CD4-positive, alpha-beta T cell treated with Interleukin-17A for 1 hour (primary cell): ENCODE measurements at places on chromosomes 2 and 18.

GRCh38 chr2:19201911-19202462 lies 156.4 kb downstream of the OSR1 start:
- no peak for DNase-seq

DNA sequence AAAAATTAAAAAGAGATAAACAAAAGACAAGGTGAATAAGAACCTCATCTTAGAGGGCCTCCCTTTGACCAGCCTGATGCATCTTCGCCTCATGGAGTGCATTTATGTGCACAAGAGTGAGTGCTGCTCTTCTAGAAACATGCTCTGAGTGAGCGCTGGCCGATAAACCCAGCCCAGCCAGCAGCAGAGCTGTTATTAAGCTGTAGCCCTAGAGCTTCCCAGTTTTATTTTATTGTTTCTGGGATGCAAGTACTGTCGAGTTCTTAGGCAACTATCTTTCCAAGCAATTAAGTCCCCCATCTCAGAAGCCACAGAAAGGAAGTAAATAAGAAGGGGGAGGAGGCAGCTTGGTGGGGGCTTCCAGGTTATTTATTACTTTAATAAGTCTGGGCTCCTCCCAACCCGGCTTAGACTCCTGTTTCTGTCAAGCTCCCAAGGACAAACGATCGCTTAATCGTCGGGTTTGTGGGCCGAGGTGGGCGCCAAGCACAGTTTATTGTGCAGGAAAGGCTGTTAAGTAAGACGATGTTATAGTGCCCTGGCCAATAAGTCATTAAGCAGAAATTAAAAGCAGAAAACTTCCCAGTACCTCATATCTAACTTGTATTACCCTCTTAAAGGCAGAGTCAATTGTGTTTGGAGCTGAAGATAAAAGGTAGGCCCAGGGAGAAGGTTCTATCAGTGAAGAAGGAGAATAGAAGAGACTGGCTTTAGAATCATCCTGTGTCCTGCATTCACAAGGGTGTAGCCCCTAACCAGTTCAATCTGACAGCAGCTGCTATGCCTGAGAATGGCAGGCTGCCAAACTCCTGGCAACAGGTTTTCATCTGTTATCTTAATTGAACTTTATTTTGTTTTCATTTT lies 176.3 kb downstream of the PIK3C3 start:
- no peak for DNase-seq

DNA sequence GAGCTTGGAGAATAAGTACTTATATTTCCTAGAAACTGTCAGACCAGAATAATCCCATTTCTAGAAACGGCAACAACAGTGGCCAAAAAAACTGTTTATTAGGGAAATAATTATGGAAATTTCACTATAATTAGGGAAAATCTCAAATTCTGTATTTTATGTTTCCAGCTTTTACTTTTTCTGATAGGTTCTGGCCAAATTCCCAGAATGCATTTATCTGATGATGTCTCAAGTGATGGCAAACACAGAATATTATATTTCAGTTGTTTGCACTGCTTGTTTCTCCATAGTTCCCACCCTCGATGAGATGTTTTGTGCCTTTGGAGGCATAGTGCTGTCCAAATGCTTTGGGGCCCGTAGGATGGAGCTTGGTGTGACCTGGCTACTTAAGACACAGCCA lies 66.9 kb downstream of the AFF3 start:
- DNase-seq = no peak

GRCh38 chr2:69686813-69687212 lies 43.3 kb upstream of the AAK1 start:
- DNase-seq = no peak

DNA sequence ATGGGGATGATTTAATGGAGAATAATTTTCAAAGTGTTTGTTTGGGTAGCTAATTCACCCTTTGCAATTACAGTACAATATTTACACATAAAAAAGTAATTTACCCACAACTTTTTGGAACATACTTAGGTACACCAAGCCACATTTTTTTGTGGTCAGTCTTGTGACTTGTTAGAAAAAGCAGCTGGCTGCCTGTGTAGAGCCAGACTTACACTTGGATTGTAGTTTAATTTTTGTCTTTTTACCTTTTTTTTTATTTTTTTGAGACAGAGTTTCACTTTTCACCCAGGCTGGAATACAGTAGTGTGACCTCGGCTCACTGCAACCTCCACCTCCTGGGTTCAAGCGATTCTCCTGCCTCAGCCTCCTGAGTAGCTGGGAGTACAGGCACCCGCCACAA lies 45.4 kb downstream of the RALBP1 start:
- DNase-seq = no peak

DNA sequence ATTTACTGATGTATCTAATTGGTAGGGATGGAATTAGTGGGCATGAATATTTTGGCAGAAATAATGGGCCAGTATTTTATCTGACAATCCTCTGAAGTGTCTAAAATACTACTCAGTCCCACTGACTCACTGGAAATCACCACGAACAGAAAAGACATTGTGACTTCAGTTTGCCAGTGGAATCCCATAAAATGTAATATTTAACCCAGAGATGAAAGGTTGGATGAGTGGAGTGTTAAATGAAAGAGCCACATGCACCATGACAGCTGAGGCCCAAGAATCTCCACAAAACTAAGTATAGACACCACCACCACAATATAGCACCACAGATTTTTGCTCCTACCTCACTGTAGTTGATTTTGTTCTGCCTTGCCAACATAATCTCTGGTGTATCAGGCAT lies 103.9 kb downstream of the NEB start:
- DNase-seq = no peak

DNA sequence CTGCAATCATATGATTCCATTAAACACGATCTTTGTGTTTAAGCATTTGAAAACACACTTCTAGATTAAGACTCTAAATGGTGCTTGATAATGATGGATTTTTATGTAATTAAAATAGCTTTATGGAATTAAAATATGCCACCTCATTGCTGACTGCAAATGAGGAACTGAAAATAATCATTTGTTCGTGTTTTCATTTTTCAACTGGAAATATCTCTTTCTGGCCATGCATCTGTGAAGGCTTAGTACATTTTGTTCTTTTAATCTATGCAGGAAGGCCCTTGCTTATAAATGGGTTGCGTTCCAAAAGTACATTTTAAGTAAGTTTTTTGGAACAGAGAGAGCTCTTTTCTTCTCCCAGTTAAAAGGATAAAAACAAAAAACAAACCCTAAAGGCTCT lies 125.5 kb downstream of the MC4R start:
- DNase-seq = no peak

DNA sequence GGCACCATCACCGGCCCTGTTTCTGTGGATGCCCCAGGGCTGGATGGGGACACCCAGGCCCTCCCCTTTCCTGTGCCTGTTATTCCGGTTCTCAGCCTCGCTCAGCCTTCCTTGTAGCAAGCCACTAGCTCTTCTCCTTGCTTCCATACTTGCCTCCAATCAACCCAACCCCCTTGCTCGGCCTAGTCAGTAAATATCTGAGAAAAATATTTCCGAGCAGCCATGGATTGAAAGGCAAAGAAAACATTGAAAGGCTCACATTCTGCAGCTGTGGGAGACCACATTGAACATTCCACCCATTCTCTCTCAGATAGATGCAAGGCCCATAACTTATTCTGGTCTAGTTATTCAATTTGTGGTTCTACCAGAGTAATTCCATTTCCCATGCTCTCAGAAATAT lies 114.9 kb downstream of the SPP2 start:
- no peak for DNase-seq

DNA sequence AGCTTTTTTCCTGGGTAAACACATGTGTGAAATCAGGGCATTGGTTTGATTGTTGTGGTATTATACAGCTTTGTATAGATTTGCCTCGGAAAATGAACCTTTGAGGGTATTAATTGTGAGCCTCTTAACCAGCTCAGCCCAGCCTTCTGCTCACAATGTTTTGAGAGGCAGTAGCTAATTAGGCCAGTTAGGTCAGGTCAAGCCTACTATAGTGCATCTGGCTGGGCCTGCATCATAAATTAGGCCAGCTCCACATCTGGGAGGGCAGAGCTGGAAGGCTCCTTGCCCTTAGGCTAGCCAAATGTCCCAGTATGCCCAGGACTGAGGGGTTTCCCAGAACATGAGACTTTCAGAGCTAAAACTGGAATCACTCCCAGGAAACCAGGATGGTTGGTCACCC lies 43.0 kb downstream of the LRATD1 start:
- DNase-seq = no peak

GRCh38 chr2:118265873-118266455 lies 177.7 kb downstream of the INSIG2 start:
- no peak for DNase-seq

DNA sequence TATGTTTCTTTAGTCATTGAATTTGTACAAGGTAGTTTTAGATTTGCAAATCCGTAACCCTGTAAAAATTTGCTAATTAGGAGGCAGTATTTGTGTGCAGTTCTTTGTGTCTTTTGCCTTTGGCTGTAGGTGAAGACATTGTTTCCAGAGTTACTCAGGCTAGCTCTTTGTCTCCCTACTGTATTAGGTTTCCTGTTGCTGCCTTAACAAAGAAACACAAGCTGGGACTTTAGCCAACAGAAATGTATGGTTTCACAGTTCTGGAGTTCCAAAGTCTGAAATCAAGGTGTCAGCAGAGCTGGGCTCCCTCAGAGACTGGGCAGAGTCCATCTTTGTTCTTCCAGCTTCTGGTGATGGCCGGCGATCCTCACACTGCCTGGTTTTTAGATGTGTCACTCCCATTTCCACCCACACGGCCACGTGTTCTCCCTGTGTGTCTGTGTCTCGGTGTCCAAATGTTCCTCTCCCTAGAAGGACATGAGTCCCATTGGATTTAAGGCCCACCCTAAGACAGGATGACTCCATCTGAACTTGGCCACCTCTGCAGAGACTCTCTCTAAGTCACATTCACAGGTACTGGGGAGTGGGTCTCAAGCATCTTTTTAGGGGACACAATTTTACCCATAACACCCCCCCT lies 309.7 kb downstream of the GALR1 start:
- no peak for DNase-seq

GRCh38 chr2:102550151-102550550 lies 69.2 kb upstream of the SLC9A2 start:
- no peak for DNase-seq

DNA sequence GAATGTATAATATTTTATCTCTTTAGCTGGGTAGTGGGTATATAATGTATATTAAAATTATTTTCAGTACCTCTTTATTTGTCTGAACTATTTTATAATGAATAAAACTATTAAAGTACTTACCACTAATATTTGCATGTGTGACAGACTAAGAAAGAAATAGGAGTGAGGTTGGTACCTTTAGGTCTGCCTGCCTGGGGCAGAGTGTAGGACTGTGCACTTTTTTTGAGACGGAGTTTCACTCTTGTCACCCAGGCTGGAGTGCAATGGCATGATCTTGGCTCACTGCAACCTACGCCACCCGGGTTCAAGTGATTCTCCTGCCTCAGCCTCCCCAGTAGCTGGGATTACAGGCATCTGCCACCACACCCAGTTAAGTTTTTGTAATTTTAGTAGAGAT lies 18.8 kb downstream of the NCOA1 start:
- no peak for DNase-seq

DNA sequence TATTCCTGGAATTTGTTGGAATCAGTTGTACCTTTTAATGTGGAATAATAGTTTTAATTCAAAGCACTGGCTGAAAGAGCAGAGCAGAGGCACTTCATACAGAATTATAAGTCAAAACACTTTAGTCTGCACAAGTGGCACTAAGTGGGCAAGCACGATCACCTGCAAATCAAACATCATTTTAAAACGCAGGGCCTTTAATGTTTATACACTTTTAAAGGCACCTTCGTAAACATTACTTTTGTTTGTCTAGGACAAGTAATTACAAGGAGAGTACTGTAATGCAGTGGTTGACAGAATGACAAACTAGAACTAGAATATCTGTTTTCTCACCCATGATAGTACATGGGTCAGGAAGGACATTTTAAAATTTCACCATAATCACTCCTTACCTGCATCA lies 36.4 kb downstream of the LANCL1 start:
- DNase-seq = no peak

DNA sequence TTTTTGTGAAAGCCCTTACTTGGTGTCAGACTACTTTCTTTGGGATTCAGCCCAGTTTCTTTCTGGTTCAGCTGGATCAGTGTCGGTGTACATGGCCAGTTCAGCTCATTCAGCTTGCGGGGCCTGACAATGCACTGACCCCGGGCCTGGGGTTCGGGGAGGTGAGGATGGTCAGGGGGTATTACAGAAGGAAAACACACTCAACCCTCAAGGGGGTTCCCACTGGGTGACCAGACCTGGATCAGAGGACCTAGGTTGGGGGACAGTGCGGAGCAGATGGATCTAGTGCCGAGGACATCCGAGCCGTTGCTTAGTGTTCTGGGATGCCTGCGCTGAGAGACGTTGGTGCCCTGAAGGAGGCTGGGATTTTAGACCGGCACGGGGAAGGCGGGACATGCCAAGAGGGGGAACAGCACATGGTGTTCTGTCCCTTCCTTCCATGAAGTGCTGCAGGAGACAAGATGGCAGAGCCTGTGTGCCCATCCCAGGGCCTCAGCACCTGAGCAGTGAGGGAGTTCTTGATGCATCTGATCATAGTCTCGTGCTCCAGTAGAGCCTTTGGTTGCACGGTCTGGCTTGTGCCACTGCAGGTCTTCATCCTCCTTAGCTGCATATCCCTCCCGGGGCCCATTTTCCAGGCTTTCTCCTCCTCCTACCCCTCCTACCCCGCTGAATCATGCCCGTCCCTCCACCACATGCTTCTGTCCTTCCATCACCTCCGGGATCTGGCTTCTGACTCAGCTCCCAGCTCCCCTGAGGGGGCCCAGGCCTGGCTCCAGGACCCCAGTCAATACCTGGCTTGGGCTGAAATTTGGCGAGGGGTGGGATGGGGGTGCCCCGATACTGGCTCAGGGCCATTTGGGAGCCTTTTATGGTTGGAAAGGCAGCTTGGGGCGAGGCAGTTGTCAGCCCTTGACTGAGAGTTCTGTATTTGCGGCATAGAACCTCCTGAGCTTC lies 18.0 kb downstream of the SPEG start:
- DNase-seq = no peak

DNA sequence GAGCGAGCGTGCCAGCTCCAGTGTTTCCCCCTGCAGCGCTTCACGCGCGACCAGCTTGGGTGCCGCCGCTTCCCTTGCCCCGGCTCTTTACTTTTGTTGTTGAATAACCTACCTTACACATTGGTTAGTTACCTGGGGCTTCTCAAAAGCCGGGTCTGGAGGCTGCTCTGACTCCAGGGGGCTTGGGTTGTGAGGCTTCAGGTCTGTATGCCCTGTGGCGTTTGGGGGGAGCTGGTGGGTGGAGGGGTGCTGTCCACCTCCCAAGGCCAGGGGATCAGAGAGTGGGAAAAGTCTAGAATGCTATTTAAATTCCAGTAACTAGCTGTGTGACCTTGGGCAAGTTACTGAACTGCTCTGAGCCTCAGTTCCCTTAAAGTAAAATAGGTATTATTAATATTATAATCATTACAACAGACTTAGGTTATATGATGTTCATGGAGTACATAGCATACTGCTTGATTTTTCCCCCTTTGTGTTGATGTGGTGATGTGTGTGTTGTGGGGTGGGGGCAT lies 770 bp downstream of the LYPD6B start:
- no peak for DNase-seq
